HT1080 (cell line): ENCODE measurements at places on chromosomes 3 and 15.
A peak's percentile ranks its signal among the peaks of the same experiment; 100 is the strongest.

DNA sequence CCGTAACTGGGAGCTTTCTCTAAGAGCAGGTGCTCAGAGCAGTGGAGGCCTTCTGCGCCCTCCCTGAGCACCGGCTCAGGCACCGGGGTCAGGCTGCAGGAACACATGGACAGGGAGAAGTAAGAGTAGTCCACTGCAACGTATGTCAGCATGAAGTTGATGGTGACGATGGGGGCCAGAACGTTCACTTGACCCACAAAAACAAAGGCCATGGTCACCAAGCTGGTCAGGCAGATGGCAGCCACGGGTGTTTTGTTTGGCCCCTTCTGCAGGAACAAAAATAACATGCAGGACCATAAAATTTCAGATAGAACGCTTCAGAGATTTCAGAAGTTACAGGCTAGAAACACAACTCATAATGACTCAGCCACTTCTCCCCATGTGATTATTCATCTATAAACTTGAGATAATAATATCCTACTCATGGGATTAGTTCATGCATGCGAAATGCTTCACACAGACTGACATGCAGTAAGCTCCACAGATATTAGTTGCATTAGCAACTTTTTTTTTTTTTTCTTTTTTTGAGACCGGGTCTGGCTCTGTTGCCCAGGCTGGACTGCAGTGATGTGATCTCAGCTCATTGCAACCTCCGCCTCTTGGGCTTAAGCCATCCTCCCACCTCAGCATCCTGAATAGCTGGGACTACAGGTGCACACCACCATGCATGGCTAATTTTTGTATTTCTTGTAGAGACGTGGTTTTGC, 52.2 kb upstream of the HEG1 start:
- DNase-seq: peak; percentile 85

GRCh38 chr3:74089814-74090213, 465.1 kb upstream of the PDZRN3 start:
- DNase-seq: peak; percentile 8

GRCh38 chr15:49212897-49213296, 42.9 kb downstream of the GALK2 start:
- no peak for DNase-seq

- no peak for DNase-seq
Observed at GRCh38 chr3:81749265-81749664, 12.2 kb downstream of the GBE1 start.

DNA sequence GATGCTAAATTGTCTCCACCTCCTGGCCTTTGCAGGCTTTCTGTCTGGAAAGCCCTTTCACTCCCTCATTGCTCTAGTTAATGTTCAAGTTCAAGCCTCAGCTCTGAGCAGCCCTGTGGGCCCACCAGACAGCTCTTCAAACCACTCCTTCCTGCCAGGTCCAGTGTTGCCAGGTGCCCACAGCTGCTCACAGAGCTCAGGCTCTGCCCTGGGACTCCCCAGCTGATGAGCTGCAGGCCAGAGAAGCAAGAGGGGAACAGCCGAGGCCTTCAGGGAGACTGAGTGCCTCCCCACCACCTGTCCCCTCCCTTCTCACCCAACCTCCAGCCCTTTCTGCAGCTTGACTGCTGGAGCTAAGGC, 1.3 kb upstream of the ZBTB47 start:
- DNase-seq: no peak

DNA sequence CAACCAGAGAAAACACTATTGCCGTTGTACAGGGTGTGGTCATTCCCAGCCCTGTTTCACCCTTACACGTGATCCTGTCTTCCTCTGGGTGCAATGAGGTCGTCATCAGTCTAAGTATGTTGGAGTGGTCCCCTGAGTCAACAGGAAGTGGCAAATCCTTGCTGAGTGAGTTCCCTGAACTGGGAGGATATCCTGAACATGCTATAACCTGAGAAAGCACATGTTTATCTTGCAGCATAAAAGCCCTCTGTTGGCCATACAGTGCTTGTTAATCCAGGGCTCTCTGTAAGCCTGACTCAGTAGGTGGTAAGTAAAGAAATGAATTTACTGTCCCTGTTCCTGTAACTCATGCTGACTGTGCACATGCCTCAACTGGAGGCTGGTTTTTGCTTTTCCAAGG, 477.8 kb upstream of the RGMA start:
- peak; percentile 92 for DNase-seq

GRCh38 chr3:102136183-102136582, 286.9 kb downstream of the NFKBIZ start:
- no peak for DNase-seq

DNA sequence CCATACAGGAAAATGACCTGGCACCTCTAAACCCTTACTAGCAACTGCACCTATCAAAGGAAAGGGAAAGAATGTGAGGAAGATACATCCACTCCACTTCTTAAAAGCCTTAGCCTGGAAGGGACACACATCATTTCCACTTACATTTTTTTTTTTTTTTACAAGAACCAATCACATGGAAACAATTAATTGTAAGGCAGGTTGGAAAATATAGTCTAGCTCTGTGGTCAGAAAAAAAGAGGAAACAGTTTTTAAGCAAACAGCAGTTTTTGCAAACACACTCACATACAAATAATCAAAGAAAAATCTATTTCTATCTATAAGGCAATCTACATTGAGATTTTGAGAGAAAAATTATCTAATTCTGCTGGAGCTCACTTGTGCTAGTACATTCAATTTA, 98.9 kb upstream of the SPRED1 start:
- no peak for DNase-seq

- no peak for DNase-seq
Observed at GRCh38 chr3:150061288-150062024, 90.8 kb upstream of the PFN2 start.

DNA sequence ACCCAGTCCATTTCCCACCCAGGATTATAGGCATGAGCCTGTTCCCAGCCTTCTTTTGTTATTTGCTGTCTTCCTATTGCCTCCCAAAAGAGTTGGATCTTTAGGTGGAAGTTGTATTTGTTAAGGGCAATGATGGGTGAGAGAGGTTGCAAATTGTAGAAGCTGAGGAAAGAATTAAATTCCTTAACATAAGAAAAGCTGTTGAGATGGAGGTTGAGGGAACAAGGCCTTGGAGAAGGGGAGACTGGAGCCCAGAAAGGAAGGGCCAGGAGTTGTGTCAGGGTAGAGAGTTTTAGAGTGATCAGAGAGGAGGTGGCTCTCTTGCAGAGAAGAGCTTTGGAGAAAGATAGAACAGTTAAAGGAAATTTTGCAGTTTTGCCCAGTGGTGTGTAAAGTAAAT, 46.8 kb downstream of the PLS1 start:
- DNase-seq: no peak

DNA sequence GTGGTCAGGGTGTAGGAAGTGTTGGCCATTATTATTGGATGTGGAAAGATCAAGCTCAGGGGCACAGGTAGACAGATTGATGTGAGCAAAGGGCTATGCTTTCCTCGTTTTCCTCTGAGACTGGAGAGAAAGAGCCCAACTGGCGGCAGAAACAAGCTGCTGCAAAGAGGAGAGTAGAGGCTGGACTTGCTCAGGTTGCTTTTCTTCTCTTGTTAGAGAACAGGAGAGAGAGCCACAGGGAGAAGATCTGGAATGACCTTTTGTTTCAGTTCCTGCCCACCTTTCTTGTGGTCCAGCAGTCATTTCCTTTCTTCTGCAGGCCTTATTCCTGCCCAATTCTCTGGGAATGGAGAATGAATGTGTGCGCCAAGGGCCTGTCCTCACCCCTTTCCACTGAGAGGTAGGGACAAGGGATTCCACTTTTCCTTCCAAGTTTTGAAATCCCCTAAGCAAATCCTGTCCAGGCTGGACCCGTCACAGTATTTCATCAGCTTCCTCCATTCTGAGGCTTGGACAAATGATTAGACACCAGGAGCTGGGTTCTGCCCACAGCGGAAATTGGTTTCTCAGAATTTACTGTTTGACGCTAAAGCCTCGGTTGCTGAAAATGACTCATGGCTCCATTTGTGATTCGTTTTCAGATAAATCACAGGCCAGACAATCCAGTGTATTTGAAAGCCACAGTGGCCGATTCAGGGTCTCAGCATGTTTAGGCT, 16.1 kb downstream of the ZNF80 start:
- peak; percentile 89 for DNase-seq

DNA sequence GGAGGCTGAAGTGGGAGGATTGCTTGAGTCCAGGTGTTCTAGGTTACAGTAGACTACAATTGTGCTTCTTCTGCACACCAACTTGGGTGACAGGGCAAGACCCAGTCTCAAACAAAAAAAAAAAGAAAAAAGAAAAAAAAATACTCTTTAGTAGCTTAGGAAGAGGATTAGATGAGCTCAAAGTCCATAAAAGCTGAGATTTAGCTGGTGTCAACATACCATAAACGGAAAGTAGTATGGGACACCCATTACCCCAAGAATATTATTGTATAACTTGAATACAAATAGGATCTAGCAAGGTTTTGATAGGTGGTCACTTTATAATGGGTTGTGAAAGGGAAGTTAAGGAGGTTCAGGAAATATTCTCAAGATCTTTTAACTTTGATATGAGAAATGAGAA, 38.0 kb upstream of the ULK4 start:
- DNase-seq: no peak
